ENCODE measurements at places on chromosomes 2 and 18.

GRCh38 chr2:98946855-98947254 lies 10.8 kb upstream of the CRACDL start:
- no peak for DNase-seq

DNA sequence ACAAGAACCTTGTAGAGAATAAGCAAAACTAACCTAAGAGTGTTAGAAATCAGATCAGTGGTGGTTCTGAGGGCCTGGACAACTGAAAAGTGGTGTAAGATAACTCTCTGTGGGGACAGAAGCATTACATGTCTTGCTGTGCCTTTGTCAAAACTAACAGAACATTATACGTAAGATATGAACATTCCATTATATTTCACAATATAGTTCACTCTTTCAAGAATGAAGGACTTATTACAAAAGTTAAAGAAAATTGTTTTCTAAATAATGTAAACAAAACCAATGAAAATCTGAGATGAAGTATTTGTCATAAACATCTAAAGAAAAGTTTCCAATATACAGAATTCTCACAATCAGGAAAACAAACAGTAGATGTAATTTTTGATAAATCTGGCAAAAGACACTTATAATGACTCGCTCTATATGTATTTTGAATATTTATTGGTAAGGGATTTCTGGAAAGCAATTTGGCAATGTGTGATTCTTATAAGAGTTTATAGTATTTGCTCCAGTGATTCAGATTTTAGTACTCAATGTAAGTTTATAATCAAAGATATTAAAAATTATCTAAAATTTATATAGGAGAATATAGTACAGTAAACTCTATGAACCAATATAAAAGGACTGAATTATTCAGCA lies 258.4 kb downstream of the CD226 start:
- no peak for DNase-seq

DNA sequence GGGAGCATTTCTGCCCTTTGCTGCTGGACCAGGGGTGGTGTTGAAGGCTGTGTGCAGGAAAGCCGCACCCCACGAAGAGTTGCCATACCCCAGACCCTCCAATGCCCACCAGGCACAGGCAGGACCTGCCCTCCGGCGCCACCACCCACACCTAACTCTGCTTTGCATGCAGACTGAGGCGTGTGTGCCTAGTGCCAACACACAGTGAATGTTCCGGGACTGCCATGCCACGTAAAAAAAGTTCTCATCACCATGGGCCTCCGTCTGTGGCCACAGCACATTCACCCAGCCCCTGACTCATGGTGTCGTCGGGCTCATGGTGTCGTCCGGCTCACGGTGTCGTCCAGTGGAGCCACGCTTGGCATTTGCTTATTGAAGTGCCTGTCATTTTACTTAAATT lies 184.9 kb upstream of the RAB6C start:
- no peak for DNase-seq

- no peak for DNase-seq
These were observed 45.3 kb downstream of the FOSL2 start for GRCh38 chr2:28437918-28438317.

GRCh38 chr2:97961534-97961933 lies 34.2 kb downstream of the TMEM131 start:
- DNase-seq, result no peak

DNA sequence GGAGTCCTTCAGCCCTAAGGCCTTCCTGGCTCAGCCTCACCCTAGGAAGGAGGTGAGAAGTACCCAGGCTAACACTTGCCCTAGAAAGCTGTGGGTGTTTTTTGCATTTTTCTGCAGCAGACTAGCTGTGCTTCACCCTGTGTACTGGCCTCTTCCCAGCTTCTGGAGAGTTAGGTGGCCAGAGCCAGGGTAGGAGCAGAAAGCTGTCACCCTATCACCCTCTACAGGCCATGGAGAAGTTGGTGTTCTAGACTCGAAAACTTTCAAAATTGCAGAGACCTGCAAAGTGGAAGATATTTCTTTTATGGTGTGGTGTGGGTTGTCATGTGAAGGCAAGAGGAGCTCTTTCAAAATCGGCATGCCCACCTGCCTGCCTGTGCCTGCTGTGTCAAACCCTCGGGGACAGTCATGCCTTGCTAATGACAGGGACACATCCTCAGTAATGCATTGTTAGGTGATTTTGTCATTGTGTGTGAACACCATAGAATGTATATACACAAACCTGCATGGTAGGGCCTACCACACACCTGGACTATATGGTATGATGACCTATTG lies 29.8 kb downstream of the EHD3 start:
- no peak for DNase-seq

DNA sequence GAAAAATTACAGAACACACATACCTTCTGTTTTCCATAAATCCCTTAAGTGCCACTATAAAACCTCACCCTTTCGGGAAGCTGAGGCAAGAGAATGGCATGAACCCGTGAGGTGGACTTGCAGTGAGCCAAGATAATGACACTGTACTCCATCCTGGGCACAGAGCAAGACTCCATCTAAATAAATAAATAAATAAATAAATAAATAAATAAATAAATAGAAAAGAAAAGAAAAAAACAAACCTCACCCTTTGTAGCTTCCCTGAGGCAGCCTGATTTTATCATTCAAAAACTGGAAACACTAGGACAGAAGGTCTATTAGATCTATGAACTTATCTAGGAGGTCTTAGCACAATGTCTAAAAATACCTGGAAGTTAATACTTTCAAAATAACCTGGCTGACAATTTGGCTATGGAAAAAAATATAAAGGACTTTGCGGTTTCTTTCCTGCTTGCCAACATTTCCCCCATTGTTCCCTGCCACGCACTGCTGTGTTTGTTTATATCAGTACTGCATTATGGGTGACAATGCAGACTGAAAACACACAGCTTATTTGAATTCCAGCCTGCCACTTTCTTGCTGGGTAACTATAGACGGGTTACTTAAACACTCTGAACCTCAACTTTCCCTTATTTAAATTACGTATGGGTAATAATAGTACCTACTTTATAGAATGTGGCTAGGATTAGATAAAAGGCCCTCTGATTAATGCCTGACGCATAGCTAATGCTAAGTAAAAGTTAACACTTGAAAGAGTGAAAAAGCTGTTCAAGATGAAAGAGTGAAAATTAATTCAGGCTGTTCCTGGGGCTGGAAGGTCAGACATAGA lies 313.0 kb downstream of the RDH14 start:
- DNase-seq, result no peak

- no peak for DNase-seq
These were observed 1468.4 kb upstream of the NXPH2 start for GRCh38 chr2:140248623-140249022.

- no peak for DNase-seq
These were observed 748.2 kb upstream of the CELF4 start for GRCh38 chr18:38313831-38314230.

GRCh38 chr2:61493523-61493942 lies 22.6 kb upstream of the USP34 start:
- DNase-seq, result no peak

DNA sequence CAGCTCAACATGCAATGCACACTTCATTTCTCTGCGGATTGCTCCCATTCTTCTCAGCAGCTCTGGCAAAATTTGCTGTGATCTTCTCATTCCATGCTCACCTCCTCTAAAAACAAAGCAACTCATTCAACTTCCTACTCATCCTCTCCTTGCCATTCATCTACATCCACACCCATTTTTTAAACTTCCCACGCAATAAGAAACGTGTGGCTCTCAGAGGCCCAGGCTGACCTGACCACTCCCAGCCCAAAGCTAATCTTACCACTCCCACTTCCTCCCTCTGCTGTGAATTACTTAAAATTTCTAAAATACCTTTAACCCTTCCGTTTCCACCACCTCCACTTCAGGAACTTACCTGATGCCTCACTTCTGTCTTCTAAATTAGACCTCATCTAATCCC lies 15.2 kb downstream of the ABCB11 start:
- DNase-seq, result no peak

DNA sequence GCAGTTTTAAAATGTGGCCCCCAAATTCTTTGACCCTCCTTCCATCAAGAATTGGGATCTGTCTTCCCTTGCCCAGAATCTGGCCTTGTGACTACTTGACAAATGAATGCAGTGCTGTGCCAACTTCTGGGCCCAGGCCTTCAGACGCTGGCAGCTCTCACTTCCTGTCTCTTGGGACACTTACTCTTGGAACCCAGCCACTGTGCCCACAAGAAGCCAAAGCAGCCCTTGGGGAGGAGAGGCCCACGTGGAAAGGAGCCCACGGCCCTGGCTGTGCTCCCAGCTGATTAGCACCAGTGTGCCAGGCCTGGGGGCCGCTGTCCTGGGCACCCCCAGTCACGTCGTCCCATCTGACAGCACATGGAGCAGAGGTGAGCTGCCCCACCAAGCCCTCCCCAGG lies 56.6 kb downstream of the RPL37A start:
- no peak for DNase-seq

DNA sequence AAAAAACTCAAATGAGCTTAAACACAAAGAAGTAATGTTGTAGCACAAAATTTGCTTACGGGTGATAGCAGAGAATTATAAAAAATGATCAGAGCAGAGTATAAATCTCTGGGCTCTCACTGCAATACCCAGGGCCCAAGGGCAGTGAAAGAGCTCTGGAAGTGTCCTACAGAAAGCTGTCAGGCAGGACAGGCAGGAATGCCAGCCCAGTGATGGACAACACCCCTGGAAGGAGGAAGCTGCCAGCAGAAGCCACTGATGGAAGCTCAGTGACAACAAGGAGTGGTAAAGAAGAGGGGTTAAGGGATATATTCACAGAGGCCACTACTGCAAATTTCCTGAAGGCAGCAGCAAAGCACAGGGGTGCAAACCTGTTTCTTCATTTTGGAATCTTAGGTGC lies 214.9 kb downstream of the L3MBTL4 start:
- no peak for DNase-seq

DNA sequence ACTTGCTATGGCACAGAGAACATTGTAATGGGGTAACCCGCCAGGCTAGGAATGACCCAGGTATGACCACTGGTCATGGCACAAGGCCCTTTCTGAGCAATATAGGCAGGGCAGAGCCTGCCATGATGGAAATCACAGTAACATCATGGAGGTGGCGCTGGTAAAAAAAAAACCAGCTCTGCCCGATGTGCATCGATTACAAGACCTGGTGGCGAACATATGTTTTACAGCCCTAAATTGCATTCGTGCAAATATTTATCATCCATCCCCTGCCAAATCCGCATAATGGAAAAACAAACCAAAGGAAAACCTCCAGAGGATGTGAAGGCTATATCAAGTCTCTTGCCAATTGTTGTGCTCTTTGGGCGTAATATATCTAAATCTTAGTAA lies 60.6 kb downstream of the SEMA4F start:
- no peak for DNase-seq

- no peak for DNase-seq
These were observed 58.4 kb downstream of the LRATD1 start for GRCh38 chr2:14690926-14691325.

- DNase-seq, result no peak
These were observed 628.6 kb upstream of the ID2 start for GRCh38 chr2:8053216-8053615.

DNA sequence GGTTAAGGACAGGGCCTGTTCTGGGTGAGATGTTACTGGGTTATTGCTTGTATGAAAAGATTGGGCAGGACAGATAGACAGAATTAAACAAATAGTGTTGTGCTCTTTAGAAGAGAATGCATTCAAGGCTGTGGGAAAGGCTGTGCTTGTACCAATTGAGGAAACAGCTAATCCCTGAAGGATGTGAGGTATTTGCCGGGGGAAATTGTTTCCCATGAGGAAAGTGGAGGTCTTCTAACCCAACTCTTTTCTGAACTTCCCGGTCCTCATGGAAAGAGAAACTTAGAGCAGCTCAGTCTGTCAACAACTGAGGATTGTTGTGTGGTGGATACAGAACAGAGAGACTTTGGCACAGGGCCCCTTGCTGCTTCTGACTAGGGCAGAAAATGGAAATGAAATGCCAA lies 9.5 kb downstream of the SLC1A4 start:
- DNase-seq, result no peak
